Stimulated activated CD8-positive, alpha-beta memory T cell treated with anti-CD3 and anti-CD28 coated beads, Interleukin-7, amount 100 ng/mL, for 48 hours (primary cell): ENCODE measurements at places on chromosomes 7 and 10.

DNA sequence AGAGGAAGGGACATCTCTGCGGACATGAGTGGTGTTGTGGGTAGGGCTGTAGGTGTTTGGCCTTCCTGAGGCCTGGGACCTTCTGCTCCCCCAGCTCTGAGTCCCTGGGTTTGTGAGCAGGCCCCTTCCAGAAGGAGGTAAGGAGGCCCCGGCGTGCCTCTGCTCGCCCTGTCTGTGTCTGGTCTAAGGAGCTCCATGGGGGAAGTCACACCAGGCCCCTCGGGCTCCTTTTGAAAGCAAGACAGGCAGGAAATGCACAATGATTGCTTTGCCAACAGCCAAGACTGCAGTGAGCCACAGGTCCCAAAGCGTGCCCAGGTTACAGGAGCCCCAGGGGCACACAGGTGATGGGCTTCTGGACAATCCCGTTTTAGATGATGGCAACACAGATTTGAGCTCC, 89.5 kb downstream of the FAM53B start:
- no peak for DNase-seq

- no peak for DNase-seq
These were observed 37.0 kb upstream of the GLCCI1 start for GRCh38 chr7:7931626-7932025.

- DNase-seq: no peak
These were observed 169.0 kb upstream of the PRKCQ start for GRCh38 chr10:6748981-6749635.

GRCh38 chr10:85557077-85557476, 809.5 kb downstream of the GRID1 start:
- no peak for DNase-seq

GRCh38 chr10:124732931-124733570, 11.1 kb downstream of the FAM53B start:
- DNase-seq: peak; percentile 71

GRCh38 chr7:101156866-101157589, 2.8 kb downstream of the AP1S1 start:
- DNase-seq: no peak

DNA sequence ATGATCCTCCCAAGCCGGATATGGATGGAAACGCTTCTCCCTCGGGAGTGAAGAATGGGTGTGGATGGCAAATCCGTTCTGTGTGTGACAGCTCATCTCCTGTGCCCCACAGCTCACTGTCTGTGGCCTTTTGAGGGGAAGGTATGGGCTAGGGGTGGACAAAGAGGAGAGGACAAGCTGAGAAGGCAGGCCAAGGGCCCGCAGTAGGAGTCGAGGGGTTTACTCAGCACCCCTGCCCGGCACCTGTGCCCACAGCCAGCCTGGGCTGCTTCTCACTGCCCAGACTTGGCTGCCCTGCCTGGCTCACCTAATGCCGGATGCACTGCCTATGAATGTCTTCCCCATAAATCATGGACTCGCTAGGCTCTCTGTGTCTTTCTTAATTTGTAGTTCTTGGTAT, 503.8 kb downstream of the TCERG1L start:
- no peak for DNase-seq

- DNase-seq: no peak
These were observed 232.7 kb downstream of the PHF14 start for GRCh38 chr7:11206177-11206899.

DNA sequence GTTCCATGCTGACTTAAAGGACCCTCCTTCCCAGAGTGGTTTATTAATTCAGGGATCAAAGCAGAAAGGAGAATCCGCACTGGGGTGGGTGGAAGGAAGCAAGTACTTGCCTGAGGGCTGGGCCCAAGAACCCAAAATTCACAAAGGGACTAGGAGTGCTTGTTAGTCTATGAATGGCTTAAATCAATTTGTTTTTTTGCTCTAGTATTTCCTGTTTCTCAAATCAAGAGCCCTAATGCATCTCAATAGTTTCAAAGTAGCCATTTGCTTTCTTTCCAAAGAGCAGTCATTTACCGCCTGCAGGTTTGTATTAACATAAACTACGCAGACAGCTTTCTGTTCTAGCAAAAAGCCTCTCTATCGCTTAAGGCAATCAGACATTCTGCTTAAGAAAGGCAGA, 44.2 kb upstream of the SLC35G1 start:
- no peak for DNase-seq

DNA sequence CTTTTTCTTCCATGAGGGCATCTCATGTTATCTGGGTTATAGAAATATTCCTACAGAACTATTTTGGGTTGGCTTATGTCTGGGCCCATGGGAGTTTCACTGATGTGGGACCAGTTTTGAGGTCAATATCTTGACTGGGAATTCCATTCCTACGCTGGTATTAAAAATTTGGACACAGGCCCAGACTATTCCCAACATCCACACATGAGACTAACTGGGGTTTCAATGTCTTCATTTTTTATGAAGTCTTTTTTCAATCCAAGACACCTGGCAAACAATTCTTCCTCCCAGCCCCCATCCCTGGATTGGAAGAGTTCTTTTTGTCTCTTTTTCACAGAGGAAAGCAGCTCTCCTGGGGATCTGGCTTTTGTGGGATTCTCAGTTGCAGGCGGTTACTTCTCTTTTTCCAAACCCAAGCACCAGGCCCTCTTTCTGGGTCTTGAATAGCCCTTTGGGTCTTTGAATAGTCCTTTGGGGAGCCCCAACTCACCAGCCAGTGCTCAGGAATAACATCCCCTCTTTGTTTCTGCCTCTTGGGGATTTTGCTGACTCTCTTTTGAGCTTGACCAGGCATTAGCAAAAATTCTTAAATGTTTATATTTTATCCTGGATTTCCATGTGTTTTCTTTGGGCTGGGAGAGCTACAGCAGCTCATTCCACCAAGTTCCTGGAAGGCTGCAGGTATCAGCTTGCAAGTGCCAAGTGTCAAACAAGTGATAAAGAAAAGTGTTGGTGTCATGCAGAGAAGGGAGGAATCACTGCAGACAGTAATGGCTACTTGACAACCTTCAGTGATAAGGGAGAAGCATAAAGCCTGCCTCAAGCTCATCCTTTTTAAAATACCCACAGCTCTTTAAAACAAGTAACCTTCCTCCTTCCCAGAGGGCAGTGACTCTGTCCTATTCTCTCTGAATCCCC, 234.3 kb downstream of the ADAM12 start:
- no peak for DNase-seq

DNA sequence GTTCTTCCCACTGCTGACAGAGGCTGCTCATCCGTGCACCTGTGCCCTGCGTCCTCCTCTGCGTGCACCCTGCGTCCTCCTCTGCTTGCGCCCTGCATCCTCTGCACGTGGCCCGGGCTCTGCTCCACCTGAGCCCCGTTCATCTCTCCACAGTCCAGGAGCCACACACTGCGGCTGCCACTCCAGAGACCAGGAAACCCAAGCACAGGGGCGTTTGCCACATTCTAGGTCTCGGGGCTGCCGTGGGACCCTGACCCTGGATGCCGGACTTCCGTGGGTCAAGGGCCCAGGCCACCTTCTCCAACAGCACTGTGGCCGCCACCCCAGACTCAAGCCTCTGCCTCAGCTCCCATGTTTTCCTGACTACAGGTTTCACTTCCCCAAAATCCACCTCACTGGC, 460.4 kb downstream of the PTPRN2 start:
- DNase-seq: no peak

- DNase-seq: no peak
These were observed 191.9 kb upstream of the LYZL2 start for GRCh38 chr10:30821261-30821993.

GRCh38 chr10:62095181-62096122, 173.2 kb downstream of the RTKN2 start:
- DNase-seq: no peak

GRCh38 chr7:158536871-158537515, 50.6 kb downstream of the PTPRN2 start:
- DNase-seq: no peak

DNA sequence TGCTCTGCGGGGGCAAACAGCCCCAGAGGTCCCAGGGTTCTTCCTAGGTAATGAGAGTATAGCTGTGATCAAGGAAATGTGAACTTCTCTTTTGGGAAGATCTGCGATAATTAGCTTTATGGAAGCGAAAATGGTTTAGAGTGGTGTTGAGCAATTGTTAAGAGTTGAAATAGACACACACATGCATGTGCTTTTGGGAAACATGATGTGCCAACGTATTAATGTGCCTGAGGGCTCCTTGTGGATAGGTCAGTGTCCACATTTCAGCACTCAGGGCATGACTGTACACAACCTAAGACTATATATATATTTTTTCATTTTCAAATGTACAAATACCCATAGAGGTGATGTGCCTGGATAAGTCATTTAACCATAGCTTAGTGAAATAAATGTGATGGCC, 67.0 kb downstream of the GSDME start:
- DNase-seq: no peak

- no peak for DNase-seq
These were observed 544 bp downstream of the PDK4 start for GRCh38 chr7:95595746-95596197.

GRCh38 chr7:81721437-81721836, 48.4 kb downstream of the HGF start:
- DNase-seq: no peak

DNA sequence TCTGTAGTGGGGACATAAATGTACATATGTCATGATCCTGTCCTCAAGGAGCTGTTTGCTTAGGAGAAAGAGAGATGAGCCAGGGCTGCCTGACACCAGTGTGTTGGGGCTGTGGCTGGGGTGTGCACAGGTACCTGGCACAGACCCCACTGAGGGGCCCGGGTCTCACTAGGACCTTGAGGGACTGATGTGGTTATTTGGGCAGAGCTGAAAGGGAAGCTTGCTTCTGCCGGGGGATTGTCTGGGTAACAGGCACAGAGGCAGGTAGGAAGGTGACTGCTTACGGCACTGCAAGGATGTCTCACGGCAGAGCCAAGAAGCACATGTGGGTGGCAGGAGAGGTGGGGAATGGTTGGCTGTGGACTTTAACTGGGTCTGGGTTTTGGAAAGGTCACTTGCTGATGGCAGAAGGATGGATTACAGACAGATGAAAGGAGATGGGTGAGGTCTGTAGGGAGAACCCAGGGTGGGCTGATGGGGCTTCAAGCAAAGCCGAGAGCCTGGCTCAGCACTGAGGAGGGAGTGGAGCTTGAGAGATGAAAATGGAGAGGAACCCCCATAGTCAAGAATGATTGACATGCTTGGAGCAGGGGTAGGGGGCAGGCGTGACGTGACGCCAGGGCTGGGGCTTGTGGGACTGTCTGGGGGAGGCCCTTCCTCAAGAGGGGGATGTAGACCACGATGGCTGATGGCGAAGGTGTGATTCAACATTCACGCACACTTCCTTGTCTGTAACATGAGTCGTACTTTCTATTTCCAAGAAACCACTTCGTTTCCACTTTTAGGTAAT, 207.7 kb upstream of the SHH start:
- no peak for DNase-seq

GRCh38 chr7:73865738-73866445, 4.9 kb downstream of the TMEM270 start:
- DNase-seq: no peak

GRCh38 chr7:90187507-90188050, 24.0 kb upstream of the STEAP2 start:
- DNase-seq: no peak

DNA sequence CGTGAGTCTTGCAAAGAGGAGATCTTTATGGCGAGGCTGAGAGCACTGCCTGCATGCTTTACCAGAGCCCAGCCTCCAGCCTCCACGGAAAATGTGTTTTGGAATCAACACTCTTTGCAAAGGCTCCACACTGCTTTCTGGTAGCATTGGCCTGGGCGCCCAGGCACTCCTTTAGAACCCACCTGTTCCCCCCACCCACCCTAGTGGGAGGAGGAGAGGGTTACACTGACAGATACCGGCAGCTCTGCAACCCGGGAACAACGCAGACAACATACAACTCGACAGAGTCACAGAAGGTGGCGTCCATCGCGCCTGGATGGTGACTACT, 5.5 kb upstream of the MNX1 start:
- DNase-seq: no peak

- no peak for DNase-seq
These were observed 102.2 kb upstream of the RET start for GRCh38 chr10:42974693-42975002.

DNA sequence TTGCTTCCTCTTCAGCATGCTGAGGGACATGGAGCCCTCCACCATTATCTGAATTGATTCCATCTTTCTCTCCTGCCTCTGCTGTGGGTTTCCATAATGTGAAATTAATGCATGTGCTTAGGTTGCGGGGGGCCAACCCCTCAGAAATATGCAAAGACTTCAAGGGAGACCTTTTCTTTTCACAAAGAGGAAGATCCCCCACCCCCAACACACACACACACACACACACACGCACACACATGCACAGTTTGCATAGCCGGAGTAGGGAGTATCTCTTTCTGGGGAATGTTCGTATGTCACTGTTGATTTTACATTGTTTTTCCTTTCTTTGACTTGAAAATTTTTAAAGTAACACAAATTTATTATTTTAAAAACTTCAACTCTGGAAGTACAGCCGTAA, 193.5 kb downstream of the MGMT start:
- DNase-seq: no peak

DNA sequence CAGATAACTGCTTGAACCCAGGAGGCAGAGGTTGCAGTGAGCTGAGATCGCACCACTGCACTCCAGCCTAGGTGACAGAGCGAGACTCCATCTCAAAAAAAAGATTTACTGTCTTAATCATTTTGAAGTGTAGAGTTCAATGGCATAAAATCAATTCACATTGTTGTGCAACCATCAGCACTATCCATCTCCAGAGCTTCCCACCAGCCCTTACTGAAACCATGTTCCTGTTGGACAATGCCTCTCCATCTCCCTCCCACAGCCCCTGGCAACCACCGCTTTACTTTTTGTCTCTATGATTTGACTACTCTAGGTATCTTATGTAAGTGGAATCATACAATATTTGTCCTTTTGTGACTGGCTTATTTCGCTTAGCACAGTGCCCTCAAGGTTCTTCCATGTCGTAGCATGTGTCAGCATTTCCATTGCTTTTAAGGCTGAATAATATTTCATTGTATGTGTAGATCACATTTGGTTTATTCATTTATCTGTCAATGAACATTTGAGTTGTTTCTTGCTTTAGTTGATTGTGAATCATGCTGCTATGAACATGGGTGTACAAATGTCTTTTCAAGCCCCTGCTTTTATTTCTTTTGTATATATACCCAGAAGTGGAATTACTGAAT, 33.1 kb downstream of the NACAD start:
- DNase-seq: no peak

GRCh38 chr10:89346405-89347254, 18.8 kb downstream of the IFIT3 start:
- DNase-seq: no peak
